ENCODE measurements at places on chromosomes 4 and X. TPM values are rescaled to one million over a fixed set of nuclear protein-coding genes. Genes with fewer than 3 reads are reported as not detected.

DNA sequence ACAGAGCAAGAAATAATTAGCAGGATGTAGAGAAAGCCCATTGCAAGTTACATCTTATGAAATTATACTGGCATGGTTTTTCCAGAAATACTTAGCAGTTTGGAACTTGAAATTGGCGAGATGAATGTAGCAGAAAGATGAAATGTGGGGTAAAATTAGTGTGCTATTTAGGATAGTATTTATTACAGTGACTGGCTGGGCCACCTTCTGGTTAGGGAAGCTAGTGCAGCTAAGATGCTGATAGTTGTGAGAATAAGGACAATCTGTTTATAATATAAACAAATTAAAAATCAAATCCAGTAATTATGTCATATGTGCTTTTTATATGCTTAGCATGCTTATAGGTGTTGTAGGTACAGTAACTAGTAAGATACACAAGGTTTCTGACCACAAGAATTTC is 74.8 kb downstream of the IL15 start:
- no peak for DNase-seq

- no peak for DNase-seq
These were observed 1.7 kb downstream of the CLCN4 start for GRCh38 chrX:10158279-10159144.

- no peak for DNase-seq
These were observed 13.6 kb downstream of the HTRA3 start for GRCh38 chr4:8283161-8283560.

DNA sequence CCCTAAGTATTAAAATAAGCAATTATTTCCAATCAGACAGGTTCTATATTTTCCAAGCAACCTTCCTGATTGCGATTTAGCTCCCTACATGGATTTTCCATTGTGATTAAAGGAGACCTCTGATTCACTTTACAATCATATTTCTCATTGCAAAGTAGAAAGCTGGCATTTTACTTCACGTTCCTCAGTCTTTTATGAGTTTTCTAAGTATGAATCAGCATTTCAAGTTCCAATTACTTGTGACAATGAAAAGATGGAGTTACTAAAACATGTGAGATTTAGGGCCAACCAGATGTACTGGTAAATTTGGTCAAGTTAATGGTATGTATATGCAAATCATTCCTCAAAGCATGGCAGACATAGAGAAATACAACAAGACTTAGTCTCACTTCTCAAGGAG is 206.2 kb downstream of the KCNIP4 start:
- DNase-seq = no peak

DNA sequence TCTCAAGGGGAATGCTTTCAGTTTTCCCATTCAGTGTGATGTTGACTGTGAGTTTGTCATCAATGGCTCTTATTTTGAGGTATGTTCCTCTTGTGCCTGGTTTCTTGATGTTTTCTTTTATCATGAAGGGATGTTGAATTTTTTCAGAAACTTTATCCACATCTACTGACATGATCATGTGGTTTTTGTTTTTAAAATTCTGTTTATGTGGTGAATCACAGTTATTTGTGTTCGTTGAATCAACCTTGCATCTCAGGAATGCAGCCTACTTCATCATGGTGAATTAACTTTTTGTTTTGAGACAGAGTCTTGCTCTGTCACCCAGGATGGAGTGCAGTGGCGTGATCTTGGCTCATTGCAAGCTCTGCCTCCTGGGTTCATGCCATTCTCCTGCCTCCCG is 263.1 kb upstream of the KLF3 start:
- DNase-seq = no peak

DNA sequence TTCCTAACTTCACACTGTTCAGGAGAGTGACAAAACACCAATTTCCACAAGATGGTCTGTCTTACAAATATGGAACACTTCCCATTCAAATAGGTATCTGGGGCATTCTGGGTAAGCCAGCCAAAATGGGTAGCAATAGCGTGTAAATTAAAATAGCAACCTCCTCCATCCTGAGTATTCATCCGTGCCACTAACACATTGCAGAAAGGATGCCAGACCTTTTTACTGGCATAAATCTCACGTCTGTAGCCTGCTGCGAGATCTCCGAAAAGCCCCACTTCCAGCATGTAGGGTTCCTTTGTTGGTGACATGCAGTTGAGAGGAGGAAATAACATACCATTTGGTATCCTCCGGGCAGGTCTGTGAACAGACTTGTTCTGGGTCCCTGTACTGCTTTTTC is 52.7 kb upstream of the RAI2 start:
- DNase-seq = no peak

GRCh38 chr4:99324361-99324760 is 3.2 kb upstream of the ADH1B start:
- DNase-seq = no peak

GRCh38 chr4:53633608-53634007 is 42.3 kb upstream of the LNX1 start:
- DNase-seq = no peak

GRCh38 chr4:91746551-91746950 is 557.2 kb upstream of the GRID2 start:
- DNase-seq = no peak

GRCh38 chr4:76554630-76555029 is 119.6 kb downstream of the SHROOM3 start:
- no peak for DNase-seq

DNA sequence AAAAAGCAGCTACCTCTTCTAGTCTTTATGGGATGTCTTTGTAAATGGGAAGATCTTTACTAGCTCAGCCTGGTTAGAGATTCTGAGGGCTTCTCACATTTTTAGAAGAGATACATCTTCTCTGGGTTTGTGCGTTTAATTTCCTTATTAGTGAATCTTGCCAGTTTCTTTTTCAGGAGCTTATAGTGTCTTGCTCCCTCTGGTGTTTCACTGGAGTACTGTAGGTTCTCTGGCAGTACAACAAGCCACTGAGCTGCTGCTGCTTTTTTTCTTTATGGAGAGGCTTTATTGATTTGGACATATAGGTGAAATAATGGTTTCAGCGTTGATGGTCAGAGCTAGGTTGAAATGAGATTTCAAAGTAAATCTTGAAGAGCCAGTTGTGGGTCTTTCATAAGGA is 82.9 kb downstream of the LAS1L start:
- DNase-seq = peak; percentile 15

- no peak for DNase-seq
These were observed 6.2 kb upstream of the MAN2B2 start for GRCh38 chr4:6568689-6569332.

- no peak for DNase-seq
These were observed 229.2 kb upstream of the INTU start for GRCh38 chr4:127403471-127404084.

- DNase-seq = no peak
These were observed 46.9 kb upstream of the HSD17B10 start for GRCh38 chrX:53481093-53481492.

- no peak for DNase-seq
These were observed 27.6 kb downstream of the MCF2 start for GRCh38 chrX:139680356-139680755.

GRCh38 chr4:128635955-128636560 is 173.4 kb upstream of the JADE1 start:
- DNase-seq = no peak

GRCh38 chr4:138414202-138414601 is 172.1 kb upstream of the SLC7A11 start:
- no peak for DNase-seq

DNA sequence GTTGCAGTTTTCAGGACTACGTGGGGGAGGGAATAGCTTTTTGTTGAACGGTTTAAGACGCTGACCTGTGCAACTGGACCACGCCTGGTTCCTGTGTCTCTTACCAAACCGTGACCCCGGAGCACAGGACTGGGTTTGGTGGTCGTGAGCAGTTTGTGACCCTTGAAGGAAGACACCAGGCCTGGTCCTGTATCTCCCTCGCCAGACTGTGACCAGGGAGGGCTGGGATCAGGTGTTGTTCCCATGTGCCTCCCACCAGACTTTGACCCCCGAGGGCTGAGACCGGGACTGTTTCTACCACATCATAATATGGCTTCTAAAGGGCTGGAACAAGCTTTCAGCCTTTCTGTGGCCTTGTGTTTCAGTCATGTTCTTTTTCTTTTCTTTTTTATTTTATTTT is 683 bp downstream of the EBP start:
- peak; percentile 43 for DNase-seq

DNA sequence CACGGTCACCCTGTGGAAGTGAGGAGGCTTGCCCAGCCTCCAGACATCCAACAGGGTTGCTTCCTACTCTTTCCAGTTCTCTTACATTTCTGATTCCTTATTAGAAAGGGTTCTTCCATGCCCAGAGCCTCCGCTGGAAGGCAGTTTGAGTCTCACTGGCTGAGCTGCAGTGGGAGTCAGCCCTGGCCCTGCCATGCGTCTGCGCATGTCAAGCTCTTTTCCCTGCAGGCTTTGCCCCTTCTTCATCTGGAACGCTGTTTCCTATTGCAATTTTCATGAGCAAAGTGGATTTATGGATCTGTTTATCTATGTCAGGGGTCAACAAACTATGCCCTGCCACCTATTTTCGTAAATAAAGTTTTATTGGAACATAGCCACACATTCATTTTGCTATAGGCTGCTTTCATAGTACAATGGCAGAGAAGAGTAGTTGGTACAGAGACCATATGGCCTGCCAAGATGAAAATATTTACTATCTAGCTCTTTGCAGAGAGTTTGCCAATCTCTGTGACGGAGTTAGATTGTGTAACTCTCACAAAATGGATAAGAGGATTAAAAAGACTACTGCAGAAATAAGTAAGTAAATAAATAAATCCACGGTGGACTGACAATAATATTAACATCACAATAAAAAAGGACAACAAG is 3.9 kb upstream of the CHRNA9 start:
- no peak for DNase-seq

DNA sequence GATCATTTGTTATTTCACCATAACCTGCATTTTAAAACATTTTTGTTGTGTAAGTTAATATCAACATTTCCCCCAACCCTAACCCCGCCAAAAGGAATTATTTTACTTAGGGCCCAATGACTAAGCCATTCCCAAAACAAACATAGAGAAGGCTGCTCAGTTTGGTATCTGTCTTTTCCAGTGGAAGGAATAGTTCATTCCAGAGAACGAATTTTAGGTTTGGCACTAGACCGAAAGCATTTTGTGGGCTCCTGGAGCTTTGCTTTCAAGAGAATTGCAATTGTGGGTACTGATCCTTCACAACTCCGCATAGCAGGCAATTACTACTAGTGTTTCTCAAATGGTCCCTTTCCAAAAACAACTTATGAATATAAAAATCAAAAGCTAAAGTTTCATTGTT is 226.7 kb upstream of the MAD2L1 start:
- DNase-seq = no peak

DNA sequence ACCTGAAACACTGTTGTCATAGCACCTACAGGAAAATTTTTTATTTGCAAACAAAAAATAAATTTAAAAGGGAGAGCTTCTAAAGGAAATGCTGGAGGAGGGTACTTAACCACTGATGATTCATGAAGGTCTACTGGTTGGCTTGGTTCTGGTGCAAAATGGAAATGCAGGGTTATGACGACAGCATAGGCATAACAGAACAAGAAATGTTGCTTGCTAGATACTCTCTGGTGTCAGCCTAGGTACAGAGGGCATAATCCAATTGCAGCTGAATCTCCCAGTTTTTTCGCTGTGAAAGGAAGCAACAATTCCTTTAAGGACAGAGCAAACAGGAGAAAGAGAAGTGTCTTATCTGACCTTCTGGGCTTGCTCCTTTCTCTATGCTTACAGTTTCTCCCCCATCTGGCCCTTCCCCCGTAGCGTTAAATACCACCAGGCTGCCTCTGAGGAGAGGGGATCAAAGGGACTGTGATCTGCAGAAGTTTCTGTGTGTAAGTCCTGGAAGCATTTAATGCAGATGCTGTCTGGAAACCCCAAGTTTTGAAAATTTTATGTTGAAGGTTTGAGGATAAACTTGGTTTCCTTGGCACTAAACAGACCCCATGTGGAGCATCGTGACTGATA is 23.7 kb upstream of the CASK start:
- DNase-seq = no peak

DNA sequence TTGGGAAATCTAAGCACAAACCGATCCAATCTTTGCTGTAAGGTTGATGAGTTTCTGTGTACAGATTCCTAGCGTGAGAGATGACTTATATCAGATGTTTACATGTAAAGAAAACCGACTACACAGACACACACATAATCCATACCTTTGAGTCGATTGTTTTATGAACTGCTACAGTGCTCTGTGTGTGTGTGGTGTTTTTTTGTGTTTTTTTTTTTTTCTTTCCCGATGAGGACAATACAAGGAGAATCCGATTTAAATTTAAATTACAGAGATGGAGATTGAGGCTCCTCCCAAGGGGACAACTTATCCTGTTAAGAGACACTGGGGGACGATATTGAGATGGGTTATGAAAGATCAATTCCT is 461 bp upstream of the SLC9A6 start:
- DNase-seq = no peak

- no peak for DNase-seq
These were observed 40.0 kb downstream of the FGFRL1 start for GRCh38 chr4:1051472-1051871.

GRCh38 chr4:47215759-47216158 is 184.4 kb downstream of the GABRB1 start:
- DNase-seq = no peak

DNA sequence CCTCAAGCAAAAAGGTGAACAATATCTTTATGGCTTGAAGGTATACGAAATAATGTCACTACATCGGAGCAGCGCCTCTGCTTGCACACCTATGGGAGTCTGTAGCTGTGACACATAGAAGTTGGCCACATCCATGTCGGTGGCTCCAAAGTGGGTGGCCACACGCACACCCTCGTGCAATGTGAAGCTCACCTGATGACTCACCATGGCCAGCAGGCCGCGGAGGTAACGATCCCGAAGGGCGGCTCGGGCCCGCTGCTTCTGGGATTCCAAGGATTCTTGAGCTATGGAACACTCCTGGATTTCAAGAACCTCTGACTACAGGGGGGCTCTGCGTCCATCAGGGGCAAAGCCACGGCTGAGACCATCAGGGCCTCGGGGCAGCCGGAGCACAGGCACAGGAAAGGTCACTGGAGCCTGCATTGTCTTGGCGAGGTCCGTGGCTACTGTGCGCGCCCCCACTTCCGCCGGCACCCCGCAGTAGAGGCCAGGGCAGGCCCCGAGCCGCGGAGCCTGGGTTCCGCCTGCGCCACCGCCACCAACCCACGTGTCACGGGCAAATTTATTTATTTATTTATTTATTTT is 25.2 kb downstream of the NYX start:
- no peak for DNase-seq

- DNase-seq = no peak
These were observed 24.4 kb downstream of the NAF1 start for GRCh38 chr4:163142246-163142645.

GRCh38 chrX:135531813-135532212 is 11.4 kb downstream of the INTS6L start:
- DNase-seq = no peak

Gene GATA1
- not detected for polyA plus RNA-seq

Gene ANOS1
- polyA plus RNA-seq = not detected

Gene CD38
- not detected for polyA plus RNA-seq

Gene NALF2
- 2.3 TPM for polyA plus RNA-seq

Gene PNMA3
- not detected for polyA plus RNA-seq

Gene PDK3
- 10.5 TPM for polyA plus RNA-seq

Gene TEX11
- not detected for polyA plus RNA-seq

Gene DCX
- polyA plus RNA-seq = not detected

Gene ARL9
- not detected for polyA plus RNA-seq

Gene ZFP92
- not detected for polyA plus RNA-seq

Gene ADH1A
- polyA plus RNA-seq = not detected

Gene SOWAHD
- polyA plus RNA-seq = 2.1 TPM

Gene ALPK1
- 0.89 TPM for polyA plus RNA-seq

Gene CTAG2
- polyA plus RNA-seq = not detected

Gene TLR10
- not detected for polyA plus RNA-seq

Gene MAGEA10
- not detected for polyA plus RNA-seq
